ENCODE measurements at places on chromosomes 7 and 10.
A peak's percentile ranks its signal among the peaks of the same experiment; 100 is the strongest.

GRCh38 chr7:99729486-99730237 is 5.3 kb downstream of the CYP3A7 start:
- DNase-seq: no peak

DNA sequence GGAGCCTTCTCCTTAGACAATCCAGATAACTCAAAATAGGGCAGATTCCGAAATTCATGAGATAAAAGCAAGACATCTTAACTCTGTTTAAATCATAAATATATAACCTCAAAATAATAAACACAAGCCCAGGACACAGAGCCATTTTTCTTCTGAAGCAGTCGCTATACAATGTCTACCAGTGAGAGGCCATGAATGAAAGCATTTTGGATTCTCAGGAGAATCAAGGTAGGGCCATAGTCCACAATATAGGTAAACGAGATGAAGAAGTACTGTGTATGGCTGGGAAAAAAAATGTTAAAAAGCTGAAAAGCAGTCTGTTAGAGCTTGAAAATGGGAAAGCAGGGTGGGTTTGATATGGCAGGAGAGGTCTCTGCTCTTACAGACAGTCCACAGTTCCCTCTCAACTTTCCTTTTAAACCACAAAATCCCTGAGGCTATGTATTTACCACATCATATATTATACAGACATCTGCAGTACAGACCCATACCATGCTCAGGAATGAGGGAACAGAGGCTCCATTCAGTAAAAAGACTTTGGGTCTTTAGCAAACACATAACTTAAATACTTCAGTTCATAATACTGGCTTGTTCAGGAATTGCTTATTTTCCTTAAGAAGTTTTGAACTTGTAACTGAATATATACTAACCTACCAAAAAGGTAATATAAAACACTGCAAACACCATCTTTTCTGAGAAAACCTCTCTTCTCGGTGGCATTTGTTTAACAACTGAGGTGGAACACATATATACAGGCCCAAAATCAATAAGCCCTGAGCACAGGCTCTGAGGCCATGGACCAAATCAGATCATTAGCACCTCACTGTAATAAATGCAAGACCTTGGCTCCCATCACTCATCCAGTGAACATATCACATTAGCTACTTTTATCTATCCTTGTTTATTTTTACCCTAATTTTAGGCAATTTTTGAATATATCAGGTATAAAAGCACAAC is 109.3 kb downstream of the SORBS1 start:
- no peak for DNase-seq

- DNase-seq: no peak
Observed at GRCh38 chr7:27129729-27130539, 623 bp downstream of the HOXA4 start.

GRCh38 chr7:105388356-105389087 is at the start of gene SRPK2:
Gene SRPK2, minus strand, starts transcription at chr7:105388921.
- peak; percentile 79 for DNase-seq

- no peak for DNase-seq
Observed at GRCh38 chr10:293636-294035, 158.4 kb downstream of the ZMYND11 start.

DNA sequence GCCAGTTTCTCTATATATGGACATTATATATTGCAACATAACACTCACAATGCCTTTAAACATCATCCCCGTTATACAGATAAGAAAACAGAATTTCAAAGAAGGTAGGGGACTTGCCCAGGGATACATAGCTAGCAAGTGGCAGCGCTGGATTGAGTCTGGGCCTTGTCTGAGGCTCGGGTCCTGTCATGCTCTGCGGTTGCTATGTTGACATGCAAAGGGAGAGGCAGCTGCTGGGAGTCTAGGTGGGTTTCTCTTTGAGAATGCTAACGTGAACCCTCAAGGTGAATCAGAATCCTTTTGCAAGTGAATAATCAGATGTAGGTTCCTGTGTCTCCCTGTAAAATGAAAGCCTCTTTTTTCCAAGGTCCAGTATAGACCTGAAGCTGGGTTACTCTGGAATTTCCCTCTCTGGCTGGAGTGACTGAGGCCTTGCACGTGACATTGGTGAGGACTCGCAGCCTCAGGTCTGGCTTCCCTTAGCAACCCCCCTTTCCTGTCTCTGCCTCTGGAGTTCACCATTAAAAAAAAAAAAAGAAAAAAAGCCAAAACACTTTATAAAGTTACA is 38.9 kb downstream of the TCF7L2 start:
- no peak for DNase-seq

DNA sequence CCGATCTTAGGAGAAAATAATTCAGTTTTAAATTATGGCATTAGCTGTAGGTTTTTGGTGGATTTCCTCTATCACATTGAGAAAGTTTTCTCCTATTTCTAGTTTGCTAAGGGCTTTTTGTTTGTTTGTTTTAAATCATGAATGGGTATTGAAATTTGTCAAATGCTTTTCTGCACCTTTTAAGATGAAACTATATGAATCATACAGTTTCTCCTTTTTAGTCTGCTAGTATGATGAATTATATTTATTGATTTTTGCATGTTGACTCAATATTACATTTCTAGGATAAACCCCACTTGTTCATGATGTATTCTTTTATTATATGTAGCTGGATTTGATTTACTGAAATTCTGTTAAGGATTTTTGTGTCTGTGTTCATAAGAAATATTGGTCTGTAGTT is 70.3 kb upstream of the PIP4K2A start:
- no peak for DNase-seq

DNA sequence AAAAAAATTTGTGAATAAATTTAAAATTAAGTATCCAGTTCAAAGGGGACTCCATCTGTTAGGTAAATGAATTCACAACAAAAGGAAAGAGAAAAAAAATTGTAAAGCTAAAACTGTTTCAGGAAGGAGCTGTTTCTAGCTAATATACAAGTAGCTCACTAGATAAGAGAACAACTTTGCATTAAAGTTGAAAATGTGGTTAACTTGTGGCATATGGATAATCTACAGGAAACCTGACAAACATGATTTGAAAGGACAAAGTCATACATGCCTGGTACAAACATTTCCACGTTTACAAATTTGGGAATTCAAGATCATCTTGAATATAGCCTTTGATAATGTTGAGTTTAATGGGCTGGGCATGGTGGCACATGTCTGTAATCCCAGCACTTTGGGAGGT is 8.9 kb downstream of the NT5C3A start:
- DNase-seq: no peak

DNA sequence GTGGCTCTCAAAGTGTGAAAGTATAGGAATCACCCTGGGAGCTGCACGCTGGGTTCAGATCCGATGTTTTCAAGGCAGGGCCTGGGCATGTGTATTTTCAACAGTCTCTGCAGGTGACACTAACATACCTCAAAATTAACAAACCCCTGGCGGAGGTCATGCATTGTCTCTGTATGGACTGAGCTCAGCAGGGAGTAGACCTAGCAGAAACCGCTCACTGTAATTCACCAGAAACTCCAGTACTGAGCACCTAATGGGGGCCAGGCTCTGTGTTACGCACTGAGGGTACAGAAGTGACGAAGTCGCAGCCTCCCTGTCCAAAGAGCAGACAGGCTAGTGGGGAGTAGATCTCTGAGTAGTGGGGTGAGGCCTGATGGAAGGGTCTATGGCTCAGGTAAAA is 5.6 kb downstream of the STRA8 start:
- DNase-seq: no peak

GRCh38 chr7:105055084-105055483 is 41.1 kb downstream of the KMT2E start:
- DNase-seq: no peak

DNA sequence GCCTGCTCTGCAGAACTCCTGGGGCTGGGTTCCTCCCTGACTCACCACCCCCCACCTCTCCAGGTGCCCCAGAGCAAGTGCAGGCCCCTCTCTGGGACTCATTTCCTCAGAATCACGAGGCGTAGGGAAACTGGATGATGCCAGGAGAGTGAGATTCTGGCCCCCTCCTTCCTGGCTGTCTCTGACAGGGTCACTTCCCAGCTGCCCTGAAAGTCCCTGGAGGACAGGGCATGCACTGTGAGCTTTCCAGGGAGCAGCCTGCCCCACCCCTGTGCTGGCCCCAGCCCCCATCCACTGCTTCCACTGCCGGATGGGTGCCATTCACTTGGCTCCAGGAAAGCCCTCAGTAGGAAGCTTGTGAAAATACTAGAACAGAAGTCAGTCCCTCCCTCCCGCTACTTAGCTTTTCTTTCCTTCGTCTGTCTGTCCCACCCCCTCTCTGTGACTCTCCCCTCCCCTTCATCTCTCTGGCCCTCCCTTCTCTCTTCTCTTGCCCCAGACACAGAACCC is 10.4 kb downstream of the TACR2 start:
- peak; percentile 79 for DNase-seq

- DNase-seq: no peak
Observed at GRCh38 chr7:36599645-36600313, 124.5 kb downstream of the AOAH start.

DNA sequence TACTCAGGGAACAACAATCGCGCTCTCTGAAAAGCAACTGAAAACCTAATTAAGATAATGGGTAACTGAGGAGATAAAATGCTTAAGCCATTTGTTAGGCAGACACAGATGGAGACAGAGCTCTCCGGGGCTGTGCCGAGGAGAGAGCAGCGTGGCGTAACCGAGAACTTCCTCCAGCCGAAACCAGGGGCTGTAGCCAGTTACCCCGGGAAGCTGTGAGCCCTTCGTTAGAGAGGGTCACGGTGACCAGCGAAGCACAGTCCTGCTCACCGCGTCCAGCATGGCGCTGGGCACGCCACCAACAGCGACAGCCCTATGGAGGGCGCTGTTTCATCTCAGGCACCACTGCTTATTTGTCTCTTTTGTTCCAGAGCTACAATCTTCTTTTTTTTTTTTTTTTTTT is 16.1 kb downstream of the PAPOLB start:
- peak; percentile 69 for DNase-seq

DNA sequence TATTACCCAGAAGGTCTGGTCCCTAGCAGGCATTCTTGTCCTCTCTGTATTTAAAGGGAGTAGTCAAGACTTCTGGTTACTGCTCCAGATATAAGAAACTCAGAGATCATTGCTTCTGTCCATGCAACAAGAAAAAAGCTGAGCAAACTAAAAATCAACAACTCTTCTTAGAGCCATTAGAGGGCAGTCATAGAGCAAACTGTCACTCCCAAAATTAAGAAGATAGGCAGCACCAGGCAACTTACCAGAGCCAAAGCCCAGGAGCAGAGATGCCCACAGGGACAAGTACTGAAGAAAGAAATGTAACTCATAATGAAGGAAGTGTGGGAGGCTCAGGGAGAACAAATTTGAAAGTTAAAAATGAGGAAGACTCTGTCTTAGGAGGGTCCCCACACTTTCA is 472.9 kb upstream of the COBL start:
- DNase-seq: peak; percentile 14

- no peak for DNase-seq
Observed at GRCh38 chr7:100567031-100567730, 6.5 kb downstream of the SAP25 start.
